Type B pancreatic cell (in vitro differentiated cells): ENCODE measurements at places on chromosomes 3 and 15.

DNA sequence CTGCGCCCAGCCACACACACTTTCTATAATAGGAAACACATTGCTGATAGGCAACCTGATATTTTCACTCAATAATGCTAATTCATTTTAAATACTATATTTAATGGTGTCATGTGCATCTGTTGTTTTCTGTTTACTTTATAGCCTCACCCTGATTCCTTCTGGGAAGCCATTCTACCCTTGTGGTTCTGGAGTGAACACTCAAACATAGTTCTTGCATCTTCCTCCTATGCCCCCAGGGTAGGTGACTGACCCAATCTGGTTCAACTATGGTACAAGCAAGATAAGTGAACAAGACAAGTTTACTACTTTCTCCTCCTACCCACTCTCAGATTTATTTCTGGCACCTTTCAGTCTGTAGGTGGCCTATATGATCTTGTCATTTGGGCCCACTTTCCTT, 4.3 kb upstream of the SCG3 start:
- no peaks in the 10 kb centered on the region for H3K36me3 ChIP-seq
- H3K4me1 ChIP-seq, result no peaks in the 10 kb centered on the region

DNA sequence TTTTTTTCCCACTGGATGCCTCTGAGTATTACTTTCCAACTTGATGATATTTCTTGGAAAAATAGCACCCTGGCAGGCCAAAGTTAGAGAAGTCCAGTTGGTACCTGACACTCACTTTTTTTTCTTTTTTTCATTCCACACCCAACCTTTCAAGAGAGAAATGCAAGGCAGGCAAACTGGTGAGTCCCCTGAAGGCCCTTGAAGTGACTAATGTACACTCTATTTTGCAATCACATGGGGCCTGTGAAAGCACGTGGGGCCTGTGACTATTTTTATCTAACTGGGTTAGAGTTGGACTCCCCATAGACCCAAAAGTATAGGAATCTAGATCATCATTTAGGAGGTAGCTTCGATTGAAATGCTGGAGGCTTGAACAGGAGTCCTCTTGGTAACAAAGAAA, 316.7 kb downstream of the CHL1 start:
- H3K4me3 ChIP-seq, result no peak overlapping the region
- H3K27me3 ChIP-seq, result peaks cover 3% of the 10 kb centered on the region
- DNase-seq, result no peak

DNA sequence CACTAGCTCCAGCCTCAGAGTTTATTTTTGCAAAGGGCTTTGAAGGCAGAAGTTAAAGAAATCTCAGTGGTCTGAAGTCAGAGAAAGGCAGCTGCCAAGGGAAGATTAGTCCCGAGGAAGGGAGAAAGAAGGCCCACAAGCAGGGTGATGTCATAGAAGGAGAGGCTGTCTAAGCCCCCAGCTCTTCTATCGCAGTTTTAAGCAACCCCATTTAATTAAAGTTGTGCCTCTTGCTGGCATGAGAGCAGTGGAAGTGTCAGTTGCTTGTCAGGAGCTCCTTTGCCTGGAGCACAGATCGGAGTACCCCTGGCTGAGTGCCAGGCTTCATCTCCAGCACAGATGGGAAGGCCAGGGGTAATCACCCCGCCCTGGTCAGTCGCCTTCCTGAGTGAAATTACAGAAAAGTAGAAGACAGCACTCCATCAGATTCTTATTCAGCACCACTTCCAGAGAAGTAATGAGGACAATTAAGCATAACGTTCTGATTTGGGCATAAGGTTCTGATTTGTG, 530.7 kb downstream of the EPHB1 start:
- H3K4me3 ChIP-seq, result no peak overlapping the region
- peaks cover 17% of the 10 kb centered on the region for H3K27me3 ChIP-seq
- H3K36me3 ChIP-seq, result no peaks in the 10 kb centered on the region

GRCh38 chr15:45867281-45867680, 232.5 kb downstream of the SQOR start:
- H3K4me3 ChIP-seq, result no peak overlapping the region
- H3K4me1 ChIP-seq, result peaks cover 5% of the 10 kb centered on the region
- no peak for DNase-seq

DNA sequence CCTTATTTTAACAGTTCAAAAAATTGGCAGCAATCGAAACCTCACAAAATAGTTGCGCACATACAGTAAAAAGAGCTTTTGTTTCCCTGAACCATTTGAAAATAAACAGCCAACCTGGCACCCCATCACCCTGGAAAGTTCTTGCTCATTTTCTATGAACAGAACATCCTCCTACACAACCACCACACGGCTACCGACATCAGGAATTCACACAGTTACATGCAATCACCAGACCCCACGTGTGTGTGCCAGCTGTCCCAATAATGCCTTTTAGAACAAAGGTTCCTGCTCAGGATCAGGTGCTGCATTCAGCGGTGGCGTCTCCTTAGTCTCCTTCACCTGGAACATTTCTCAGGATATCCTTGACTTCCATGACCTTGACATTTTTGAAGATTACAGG, 186.5 kb downstream of the KLF13 start:
- DNase-seq, result no peak
- no peaks in the 10 kb centered on the region for H3K4me1 ChIP-seq
- no peak overlapping the region for H3K27ac ChIP-seq
